Upper lobe of right lung (tissue), 1 donor: ENCODE measurements at places on chromosomes 1 and 21.

DNA sequence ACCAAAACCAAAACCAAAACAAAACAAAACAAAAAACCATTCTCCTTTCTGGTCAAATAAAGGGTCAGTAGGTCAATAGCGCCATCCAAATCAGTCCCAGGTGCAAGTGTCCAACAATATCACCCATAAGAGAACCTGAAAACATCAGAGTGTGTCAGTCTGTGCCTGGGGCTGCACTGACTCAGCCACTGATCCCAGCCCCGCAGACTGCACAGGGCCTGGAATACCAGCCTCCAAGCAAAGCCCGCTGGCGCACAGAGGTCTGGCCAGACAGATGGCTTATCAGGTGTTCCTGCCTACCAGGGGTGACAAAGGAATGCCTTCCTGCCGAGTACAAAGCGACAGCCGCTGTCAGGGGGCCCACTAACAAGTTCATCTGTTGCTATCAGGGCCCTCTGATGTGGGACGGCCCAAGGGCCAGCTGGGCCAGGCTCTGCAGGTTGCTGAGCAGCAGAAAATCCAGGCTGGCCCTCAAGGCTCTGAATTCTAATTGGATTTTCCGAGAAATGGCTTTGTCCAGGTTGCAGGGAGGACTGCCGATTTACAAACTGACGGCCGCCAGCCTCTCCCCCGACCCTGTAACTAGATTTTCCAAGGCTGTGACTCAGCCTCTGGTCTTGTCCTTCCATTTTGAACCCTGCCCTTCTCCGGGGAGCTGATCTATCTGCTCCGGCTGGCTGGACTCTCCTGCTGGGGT, 13.7 kb upstream of the TMEM51 start:
- no peak overlapping the region for H3K4me3 ChIP-seq
- H3K27ac ChIP-seq = no peak overlapping the region
- H3K4me1 ChIP-seq = no peaks in the 10 kb centered on the region
- H3K27me3 ChIP-seq = no peaks in the 10 kb centered on the region
- DNase-seq = no peak

- no peak overlapping the region for H3K4me3 ChIP-seq
- H3K27me3 ChIP-seq = no peaks in the 10 kb centered on the region
- peaks cover 6% of the 10 kb centered on the region for H3K4me1 ChIP-seq
- H3K36me3 ChIP-seq = no peaks in the 10 kb centered on the region
Observed at GRCh38 chr1:228778961-228779360, 43.7 kb downstream of the RHOU start.

GRCh38 chr1:114137497-114137896, 16.2 kb downstream of the SYT6 start:
- no peak overlapping the region for H3K4me3 ChIP-seq
- H3K36me3 ChIP-seq = no peaks in the 10 kb centered on the region
- no peak for DNase-seq
- no peaks in the 10 kb centered on the region for H3K4me1 ChIP-seq
- H3K27me3 ChIP-seq = no peaks in the 10 kb centered on the region

GRCh38 chr1:18354612-18355011, 126.1 kb upstream of the KLHDC7A start:
- no peak for DNase-seq
- no peak overlapping the region for H3K4me3 ChIP-seq
- H3K27ac ChIP-seq = no peak overlapping the region
- H3K4me1 ChIP-seq = no peaks in the 10 kb centered on the region

GRCh38 chr1:44297695-44298400, 57.2 kb downstream of the ERI3 start:
- no peaks in the 10 kb centered on the region for H3K4me1 ChIP-seq
- no peaks in the 10 kb centered on the region for H3K27me3 ChIP-seq
- DNase-seq = no peak
- peaks cover 31% of the 10 kb centered on the region for H3K36me3 ChIP-seq

- H3K27ac ChIP-seq = no peak overlapping the region
- peaks cover 41% of the 10 kb centered on the region for H3K27me3 ChIP-seq
- DNase-seq = no peak
- no peaks in the 10 kb centered on the region for H3K4me1 ChIP-seq
- no peaks in the 10 kb centered on the region for H3K36me3 ChIP-seq
Observed at GRCh38 chr1:51926171-51926812, 47.8 kb upstream of the NRDC start.

- no peaks in the 10 kb centered on the region for H3K36me3 ChIP-seq
- no peaks in the 10 kb centered on the region for H3K27me3 ChIP-seq
- no peak overlapping the region for H3K4me3 ChIP-seq
- no peak overlapping the region for H3K27ac ChIP-seq
Observed at GRCh38 chr1:42952303-42953001, 6.2 kb downstream of the SLC2A1 start.

DNA sequence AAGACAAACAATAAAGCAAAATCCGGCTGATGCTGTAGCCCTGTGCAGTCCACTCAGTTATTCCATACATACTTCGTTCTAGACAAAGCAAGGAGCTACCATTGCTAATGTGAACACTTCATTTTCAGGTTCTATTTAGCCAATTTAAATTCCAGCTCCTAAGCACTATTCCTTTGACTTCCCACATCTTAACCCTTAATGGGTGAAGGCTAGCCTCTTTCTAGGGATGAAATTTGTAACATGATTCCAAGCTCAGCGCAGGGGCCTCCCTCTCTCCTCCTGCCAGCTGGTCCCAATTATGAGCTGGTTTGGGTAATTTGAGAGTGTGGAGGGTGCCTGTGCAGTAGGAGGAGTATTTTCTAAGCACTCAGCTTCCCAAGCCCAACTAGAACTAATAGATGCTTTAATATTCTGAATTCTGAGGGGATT, 53.9 kb upstream of the PTGFRN start:
- no peaks in the 10 kb centered on the region for H3K36me3 ChIP-seq
- no peak overlapping the region for H3K27ac ChIP-seq
- H3K4me3 ChIP-seq = no peak overlapping the region

DNA sequence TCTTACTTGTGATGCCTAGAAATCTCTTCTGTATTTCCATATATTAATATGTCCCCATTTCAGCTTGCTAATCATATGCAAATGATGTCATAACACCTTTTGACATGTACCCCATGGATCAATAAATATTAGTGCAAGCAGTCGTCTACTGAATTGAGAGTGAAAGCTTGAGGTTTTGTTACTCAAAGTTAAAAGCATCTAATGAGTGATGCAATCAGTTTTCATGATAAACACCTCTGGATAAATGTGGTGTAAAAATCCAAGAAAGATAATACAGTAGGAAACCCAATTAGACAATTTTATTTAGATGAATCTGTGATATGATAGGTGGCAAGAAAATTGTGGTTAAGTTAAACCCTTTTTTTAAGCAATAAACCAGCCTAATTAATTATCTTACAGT, 141.2 kb upstream of the DMRTA2 start:
- H3K27me3 ChIP-seq = no peaks in the 10 kb centered on the region
- H3K4me1 ChIP-seq = no peaks in the 10 kb centered on the region
- DNase-seq = no peak

DNA sequence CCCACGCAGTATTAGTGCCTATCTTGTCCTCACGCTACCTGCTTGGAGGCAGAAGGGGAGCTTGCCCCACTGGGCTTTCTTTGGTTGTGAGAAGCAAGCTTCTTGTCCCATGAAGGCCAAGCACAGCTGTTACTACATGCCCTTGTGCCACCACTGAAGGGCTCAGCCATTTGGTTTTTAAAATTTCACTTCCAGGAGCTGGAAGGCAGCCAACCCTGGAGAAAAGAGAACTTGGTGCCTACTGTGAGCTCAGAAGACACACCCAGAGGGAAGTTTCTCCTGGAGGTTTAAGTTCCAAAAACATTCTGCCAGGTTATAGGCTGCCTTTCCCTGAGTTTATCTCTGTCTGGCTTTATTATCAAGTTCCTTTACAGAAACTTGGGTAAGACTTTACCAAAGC, 187.4 kb downstream of the SLC35F3 start:
- DNase-seq = no peak
- H3K27me3 ChIP-seq = no peaks in the 10 kb centered on the region
- H3K4me3 ChIP-seq = no peak overlapping the region
- H3K36me3 ChIP-seq = no peaks in the 10 kb centered on the region
- H3K27ac ChIP-seq = no peak overlapping the region

DNA sequence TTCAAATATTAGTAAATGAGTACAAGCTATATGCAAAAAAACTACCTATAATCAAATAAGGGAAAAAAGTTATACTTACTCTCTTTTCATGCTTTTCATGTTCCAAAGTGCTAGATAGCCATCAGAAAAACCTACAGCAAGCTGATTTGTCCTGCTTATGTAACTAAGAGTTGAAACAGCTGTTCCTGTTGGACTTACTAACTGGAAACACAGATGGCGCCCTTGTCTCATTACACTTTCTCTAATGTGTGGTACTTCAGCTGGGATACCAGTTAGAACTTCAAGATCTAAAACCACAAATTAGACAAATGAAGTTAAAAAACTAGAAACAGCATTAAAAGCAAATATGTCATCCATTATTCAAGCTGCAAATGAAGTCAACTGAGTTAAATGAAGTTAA, 24.3 kb downstream of the AHCTF1 start:
- no peak for DNase-seq
- peaks cover 88% of the 10 kb centered on the region for H3K36me3 ChIP-seq
- peaks cover 6% of the 10 kb centered on the region for H3K4me1 ChIP-seq
- H3K4me3 ChIP-seq = no peak overlapping the region
- no peak overlapping the region for H3K27ac ChIP-seq

GRCh38 chr1:205810448-205811157, 2.4 kb downstream of the SLC41A1 start:
- H3K4me3 ChIP-seq = no peak overlapping the region
- H3K4me1 ChIP-seq = peaks cover 40% of the 10 kb centered on the region
- no peaks in the 10 kb centered on the region for H3K27me3 ChIP-seq
- H3K27ac ChIP-seq = no peak overlapping the region

DNA sequence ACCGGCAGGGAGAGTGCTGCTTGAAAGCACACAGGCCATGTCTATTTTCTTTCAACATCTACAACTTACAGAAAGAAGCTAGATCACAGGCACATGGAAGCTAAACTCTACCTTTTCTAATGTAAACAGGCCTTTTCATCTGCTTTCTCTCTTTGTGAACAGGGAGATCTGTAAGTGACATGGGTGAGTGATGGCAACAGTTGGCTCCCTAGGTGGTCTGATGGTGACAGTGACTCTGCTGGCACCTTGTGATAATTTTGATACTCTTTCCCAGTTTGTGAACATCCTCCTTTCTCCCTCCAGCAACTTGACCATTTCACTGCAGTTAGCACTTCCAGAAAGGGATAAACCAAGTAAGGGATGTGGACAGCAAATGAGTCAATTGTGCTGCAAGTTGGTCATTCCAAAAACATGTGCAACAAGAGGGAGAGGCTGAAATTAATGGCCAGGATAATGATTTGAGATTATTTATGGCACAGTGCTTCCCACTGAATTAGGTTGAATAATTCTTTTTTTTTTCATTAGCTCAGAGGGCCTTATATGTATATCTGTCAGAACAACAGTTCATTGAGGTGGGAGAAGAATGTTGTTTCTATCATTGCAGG, 89.5 kb downstream of the XCL2 start:
- no peaks in the 10 kb centered on the region for H3K27me3 ChIP-seq
- H3K4me1 ChIP-seq = no peaks in the 10 kb centered on the region
- no peak overlapping the region for H3K4me3 ChIP-seq
- no peak overlapping the region for H3K27ac ChIP-seq
- DNase-seq = no peak
- H3K36me3 ChIP-seq = no peaks in the 10 kb centered on the region

DNA sequence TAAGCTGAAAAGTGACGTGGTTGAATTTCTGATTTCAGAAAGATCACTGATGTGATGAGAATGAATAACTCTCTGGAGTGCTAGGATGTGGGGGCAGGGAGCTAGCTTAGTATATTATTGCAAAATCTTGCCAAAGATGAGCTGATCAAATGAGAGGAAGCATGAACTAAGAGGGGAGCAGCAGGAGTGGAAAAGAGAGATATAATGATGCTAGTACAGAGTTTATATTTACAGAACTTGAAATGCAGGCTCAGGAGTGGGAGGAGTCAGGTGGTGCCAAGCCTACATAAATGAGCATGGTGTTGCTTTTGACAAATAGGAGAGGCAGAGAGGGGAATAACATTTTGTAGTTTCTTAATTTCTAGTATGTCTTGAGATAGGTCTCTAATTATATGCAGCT, 38.1 kb upstream of the NBL1 start:
- H3K4me1 ChIP-seq = peaks cover 28% of the 10 kb centered on the region
- H3K4me3 ChIP-seq = no peak overlapping the region
- DNase-seq = no peak
- no peaks in the 10 kb centered on the region for H3K36me3 ChIP-seq

DNA sequence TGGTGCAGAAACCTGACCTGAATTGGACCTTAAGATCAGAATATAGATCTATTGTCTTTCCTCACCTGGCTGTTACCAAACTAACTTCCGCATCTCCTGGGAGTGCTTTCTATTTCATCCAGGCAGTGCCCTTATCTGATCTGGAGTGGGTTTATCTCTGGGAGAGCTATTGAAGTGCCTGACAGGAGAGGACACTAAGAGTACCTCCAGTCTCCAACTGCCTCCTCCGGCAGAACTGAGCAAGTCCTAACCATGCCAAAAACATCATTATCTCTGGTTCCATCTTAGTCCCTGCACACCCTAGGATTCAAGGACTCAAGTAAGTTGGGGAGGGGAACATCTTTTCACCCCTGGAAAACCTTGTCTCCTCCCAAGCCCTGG, 12.4 kb upstream of the KCNJ15 start:
- no peaks in the 10 kb centered on the region for H3K36me3 ChIP-seq
- no peaks in the 10 kb centered on the region for H3K27me3 ChIP-seq
- H3K27ac ChIP-seq = no peak overlapping the region
- H3K4me3 ChIP-seq = no peak overlapping the region
- peaks cover 12% of the 10 kb centered on the region for H3K4me1 ChIP-seq
- DNase-seq = no peak

DNA sequence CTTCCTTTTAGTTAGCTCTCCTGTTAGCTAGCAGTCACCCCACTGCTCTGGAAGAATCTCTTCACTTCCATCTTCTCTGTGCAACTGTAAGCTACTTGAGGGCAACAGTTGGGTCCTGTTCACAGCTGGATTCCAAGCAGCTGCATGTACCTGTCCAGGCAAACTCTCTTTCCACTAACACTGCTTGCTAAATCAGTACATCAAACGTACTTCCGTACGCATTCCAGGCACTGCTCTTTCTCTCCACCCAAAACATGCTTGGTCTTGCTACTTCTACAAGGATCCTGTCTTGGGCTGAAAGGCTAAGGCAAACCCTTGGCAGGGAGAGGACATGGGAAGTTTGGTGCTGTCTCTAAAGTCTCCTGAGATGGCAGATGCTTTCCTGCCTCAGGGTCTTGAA, 139.2 kb upstream of the CACNA1E start:
- no peak for DNase-seq
- H3K4me3 ChIP-seq = no peak overlapping the region
- H3K27me3 ChIP-seq = peaks cover 5% of the 10 kb centered on the region
- no peaks in the 10 kb centered on the region for H3K4me1 ChIP-seq
